ENCODE measurements at places on chromosomes 7 and 10. TPM values are rescaled to one million over a fixed set of nuclear protein-coding genes. Genes with fewer than 3 reads are reported as not detected.

PKD2L1 gene
- not detected for polyA plus RNA-seq

ADAMTS14 gene
- not detected for polyA plus RNA-seq

FXYD4 gene
- polyA plus RNA-seq: not detected

LOXL4 gene
- polyA plus RNA-seq: not detected

CCDC3 gene
- not detected for polyA plus RNA-seq

PRSS1 gene
- not detected for polyA plus RNA-seq

NEBL gene
- not detected for polyA plus RNA-seq

DDIT4 gene
- 190 TPM for polyA plus RNA-seq

FAM241B gene
- 16.0 TPM for polyA plus RNA-seq

CPA2 gene
- not detected for polyA plus RNA-seq

PTPRE gene
- 17.6 TPM for polyA plus RNA-seq

STAMBPL1 gene
- polyA plus RNA-seq: 6.3 TPM

MORN4 gene
- polyA plus RNA-seq: 6.2 TPM

ASZ1 gene
- not detected for polyA plus RNA-seq

NKX1-2 gene
- not detected for polyA plus RNA-seq

IGF2BP3 gene
- 0.64 TPM for polyA plus RNA-seq

MOGAT3 gene
- not detected for polyA plus RNA-seq

UBE2D4 gene
- polyA plus RNA-seq: 9.3 TPM

CYP3A5 gene
- polyA plus RNA-seq: 0.41 TPM

ELN gene
- not detected for polyA plus RNA-seq

RSPH10B gene
- polyA plus RNA-seq: not detected

PTF1A gene
- not detected for polyA plus RNA-seq

PWWP2B gene
- polyA plus RNA-seq: 1.9 TPM

DEPP1 gene
- polyA plus RNA-seq: not detected

SRRM3 gene
- polyA plus RNA-seq: not detected

BCCIP gene
- polyA plus RNA-seq: 87.8 TPM

FAM25G gene
- not detected for polyA plus RNA-seq

MMRN2 gene
- not detected for polyA plus RNA-seq

PTPRZ1 gene
- polyA plus RNA-seq: not detected

SSC4D gene
- 0.85 TPM for polyA plus RNA-seq

NEUROG3 gene
- not detected for polyA plus RNA-seq

NXPH1 gene
- polyA plus RNA-seq: not detected

CALY gene
- 0.26 TPM for polyA plus RNA-seq

ENTPD1 gene
- 0.17 TPM for polyA plus RNA-seq

DOCK4 gene
- 0.46 TPM for polyA plus RNA-seq

DLD gene
- polyA plus RNA-seq: 70.1 TPM

LIPN gene
- polyA plus RNA-seq: not detected

ZNF467 gene
- 2.4 TPM for polyA plus RNA-seq

ZNF804B gene
- not detected for polyA plus RNA-seq

FAM25A gene
- not detected for polyA plus RNA-seq

SPOCK2 gene
- 292 TPM for polyA plus RNA-seq

PNLIP gene
- not detected for polyA plus RNA-seq

EPHB4 gene
- not detected for polyA plus RNA-seq

SFRP5 gene
- 20.1 TPM for polyA plus RNA-seq

SPDYE2 gene
- 0.58 TPM for polyA plus RNA-seq

RBM33 gene
- 35.3 TPM for polyA plus RNA-seq

LLCFC1 gene
- not detected for polyA plus RNA-seq

CALML3 gene
- polyA plus RNA-seq: not detected

CAMK2B gene
- not detected for polyA plus RNA-seq

TUBAL3 gene
- polyA plus RNA-seq: not detected
